Body of pancreas (tissue), 4 donors: ENCODE measurements at places on chromosomes 13 and 19. TPM values are rescaled to one million over a fixed set of nuclear protein-coding genes. Genes with fewer than 3 reads are reported as not detected.
A peak's percentile ranks its signal among the peaks of the same experiment; 100 is the strongest.

Gene SWSAP1
- 2.0 TPM for total RNA-seq

Gene MVB12A
- 33.3 TPM for total RNA-seq

Gene ZNF468
- 16.1 TPM for total RNA-seq

Gene ZNF599
- total RNA-seq = 5.3 TPM

Gene PLEKHA4
- 21.1 TPM for total RNA-seq

Gene GJA3
- not detected for total RNA-seq

Gene MYO16
- under 0.01 TPM for total RNA-seq

Gene FPR3
- total RNA-seq = 1.6 TPM

Gene DAND5
- not detected for total RNA-seq

GRCh38 chr19:42516771-42517170 is 11.5 kb downstream of the CEACAM1 start:
- no peaks in the 10 kb centered on the region for H3K27me3 ChIP-seq
- H3K4me3 ChIP-seq = no peak overlapping the region
- no peaks in the 10 kb centered on the region for H3K4me1 ChIP-seq
- no peak overlapping the region for H3K27ac ChIP-seq
- no peaks in the 10 kb centered on the region for H3K36me3 ChIP-seq

GRCh38 chr19:10625003-10625761 is at the start of gene SLC44A2:
SLC44A2 (plus strand) TSS chr19:10625553; CDS start chr19:10625634, 81 bp downstream.
- H3K4me3 ChIP-seq = peak within 1 kb of the TSS; percentile 46
- peaks cover 22% of the 10 kb centered on the region for H3K4me1 ChIP-seq
- peak; percentile 91 for DNase-seq
- peaks cover 3% of the 10 kb centered on the region for H3K36me3 ChIP-seq
- H3K27me3 ChIP-seq = no peaks in the 10 kb centered on the region

DNA sequence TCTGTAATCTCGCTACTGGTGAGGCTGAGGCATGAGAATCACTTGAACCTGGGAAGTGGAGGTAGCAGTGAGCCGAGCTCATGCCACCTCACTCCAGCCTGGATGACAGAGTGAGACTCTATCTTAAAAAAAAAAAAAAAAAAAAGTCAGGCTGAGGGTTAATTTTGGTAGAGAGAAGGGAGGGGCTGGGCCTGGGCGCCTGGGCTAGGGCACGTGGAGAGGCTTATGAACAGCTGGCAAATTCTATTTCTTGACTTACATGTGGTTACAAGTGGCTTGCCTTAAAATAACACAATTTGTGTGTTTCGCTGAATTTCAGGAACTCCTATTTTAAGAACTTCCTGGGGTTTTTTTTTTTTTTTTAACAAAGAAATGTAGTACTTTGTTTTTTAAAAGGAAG is 47.6 kb upstream of the MAP3K10 start:
- H3K27me3 ChIP-seq = no peaks in the 10 kb centered on the region
- H3K4me3 ChIP-seq = no peak overlapping the region
- H3K27ac ChIP-seq = no peak overlapping the region
- H3K4me1 ChIP-seq = no peaks in the 10 kb centered on the region
- no peaks in the 10 kb centered on the region for H3K36me3 ChIP-seq

DNA sequence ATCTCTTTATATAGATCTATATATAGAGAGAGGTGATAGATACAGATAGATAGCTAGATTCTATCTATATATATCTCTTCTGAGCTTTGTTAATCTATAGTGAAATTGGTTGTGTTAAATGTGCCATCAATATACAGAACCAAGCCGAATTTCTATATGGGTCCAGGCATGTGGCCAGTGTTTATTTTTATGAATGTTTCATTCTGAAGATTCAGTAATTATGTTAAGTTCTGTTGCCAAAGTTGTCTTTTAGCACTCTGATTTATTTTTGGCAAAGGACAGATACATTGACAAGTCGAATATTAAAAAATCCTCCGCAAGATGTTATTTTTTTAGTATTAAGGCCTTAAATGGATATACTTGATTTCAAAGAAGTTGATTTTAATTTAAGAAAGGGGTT is 190.4 kb upstream of the HTR2A start:
- no peaks in the 10 kb centered on the region for H3K36me3 ChIP-seq
- no peak overlapping the region for H3K4me3 ChIP-seq
- H3K4me1 ChIP-seq = no peaks in the 10 kb centered on the region
- no peaks in the 10 kb centered on the region for H3K27me3 ChIP-seq
- no peak for DNase-seq
- no peak overlapping the region for H3K27ac ChIP-seq

- H3K4me3 ChIP-seq = no peak overlapping the region
- H3K27ac ChIP-seq = peak overlapping the region; percentile 74
- no peaks in the 10 kb centered on the region for H3K36me3 ChIP-seq
- H3K4me1 ChIP-seq = peaks cover 57% of the 10 kb centered on the region
- no peaks in the 10 kb centered on the region for H3K27me3 ChIP-seq
Observed at GRCh38 chr13:100532836-100533435, 55.7 kb downstream of the GGACT start.

DNA sequence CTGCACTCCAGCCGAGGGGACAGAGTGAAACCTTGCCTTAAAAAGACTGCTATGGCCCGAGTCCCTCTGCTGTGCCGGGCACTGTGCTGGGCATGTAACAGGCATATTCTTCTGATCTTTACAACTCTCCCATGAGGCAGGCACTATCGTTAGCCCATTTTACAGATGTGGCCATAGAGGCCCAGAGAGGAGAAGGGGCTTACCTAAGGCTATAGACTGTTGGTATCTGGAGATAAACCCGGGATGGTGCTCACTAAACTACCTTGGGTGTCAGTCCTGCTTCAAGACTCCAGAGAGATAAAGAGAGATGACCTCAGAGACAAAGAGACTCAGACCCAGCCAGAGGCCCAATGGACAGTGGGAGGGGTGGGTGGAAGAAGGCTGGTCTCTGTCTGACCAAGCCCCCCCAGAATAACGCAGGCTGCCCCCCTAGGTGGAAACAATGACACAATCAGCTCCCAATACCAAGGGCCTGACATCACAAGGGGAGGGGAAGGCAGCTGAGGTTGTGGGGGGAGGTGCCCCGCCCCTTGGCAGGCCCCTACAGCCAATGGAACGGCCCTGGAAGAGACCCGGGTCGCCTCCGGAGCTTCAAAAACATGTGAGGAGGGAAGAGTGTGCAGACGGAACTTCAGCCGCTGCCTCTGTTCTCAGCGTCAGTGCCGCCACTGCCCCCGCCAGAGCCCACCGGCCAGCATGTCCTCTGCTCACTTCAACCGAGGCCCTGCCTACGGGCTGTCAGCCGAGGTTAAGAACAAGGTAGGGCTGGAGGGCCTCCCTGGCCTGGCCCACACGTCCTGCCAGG is at the start of gene CNN1:
Gene CNN1 (plus strand): TSS at position 620 of the 805 bp plus-strand sequence. CDS start 77 bp downstream, at position 697.
- no peaks in the 10 kb centered on the region for H3K27me3 ChIP-seq
- no peak within 1 kb of the TSS for H3K27ac ChIP-seq
- DNase-seq = no peak
- H3K36me3 ChIP-seq = no peaks in the 10 kb centered on the region
- H3K4me1 ChIP-seq = peaks cover 15% of the 10 kb centered on the region

DNA sequence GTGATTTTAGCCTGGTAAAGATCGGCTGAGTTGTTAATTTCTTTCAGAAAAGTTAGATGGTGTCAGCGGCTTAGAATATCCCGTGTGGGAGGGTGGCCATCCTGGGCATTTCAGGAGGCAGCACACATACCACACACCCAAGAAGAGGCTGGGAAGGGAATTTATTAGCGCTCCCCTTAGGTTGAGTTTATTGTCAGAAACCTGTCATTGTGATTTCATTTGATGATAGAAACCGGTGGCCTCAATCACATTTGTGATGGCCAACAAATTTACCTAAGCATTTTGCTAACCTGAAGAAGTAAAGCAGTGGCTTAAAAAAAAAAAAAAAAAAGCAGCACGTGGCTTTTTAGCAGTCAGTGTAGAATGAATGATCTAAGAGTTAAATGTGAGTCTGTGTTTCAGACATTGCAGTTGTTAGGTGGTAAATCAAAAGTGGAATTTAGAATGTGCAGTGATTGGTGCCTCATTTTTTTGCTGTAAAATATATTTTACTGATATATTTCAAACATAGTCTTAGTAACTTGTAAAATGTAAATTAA is 2.7 kb downstream of the SIPA1L3 start:
- H3K4me1 ChIP-seq = peaks cover 23% of the 10 kb centered on the region
- DNase-seq = no peak
- no peaks in the 10 kb centered on the region for H3K27me3 ChIP-seq
- no peak overlapping the region for H3K27ac ChIP-seq
- no peaks in the 10 kb centered on the region for H3K36me3 ChIP-seq

- peaks cover 6% of the 10 kb centered on the region for H3K4me1 ChIP-seq
- H3K4me3 ChIP-seq = no peak overlapping the region
- peak; percentile 60 for DNase-seq
- H3K36me3 ChIP-seq = no peaks in the 10 kb centered on the region
- H3K27ac ChIP-seq = no peak overlapping the region
Observed at GRCh38 chr19:44765033-44765948, 12.4 kb upstream of the CBLC start.

- no peak overlapping the region for H3K4me3 ChIP-seq
- no peak overlapping the region for H3K27ac ChIP-seq
- H3K36me3 ChIP-seq = no peaks in the 10 kb centered on the region
- peaks cover 10% of the 10 kb centered on the region for H3K4me1 ChIP-seq
- DNase-seq = no peak
- H3K27me3 ChIP-seq = no peaks in the 10 kb centered on the region
Observed at GRCh38 chr13:41241626-41242025, 21.8 kb downstream of the MTRF1 start.

GRCh38 chr13:102039264-102039663 is 362.6 kb downstream of the FGF14 start:
- DNase-seq = no peak
- no peak overlapping the region for H3K4me3 ChIP-seq
- H3K27ac ChIP-seq = no peak overlapping the region
- no peaks in the 10 kb centered on the region for H3K36me3 ChIP-seq
- H3K27me3 ChIP-seq = no peaks in the 10 kb centered on the region
- no peaks in the 10 kb centered on the region for H3K4me1 ChIP-seq

- DNase-seq = no peak
- H3K36me3 ChIP-seq = no peaks in the 10 kb centered on the region
- H3K4me1 ChIP-seq = no peaks in the 10 kb centered on the region
- H3K27ac ChIP-seq = no peak overlapping the region
- H3K4me3 ChIP-seq = no peak overlapping the region
Observed at GRCh38 chr19:39299832-39300231, 3.6 kb downstream of the IFNL1 start.

DNA sequence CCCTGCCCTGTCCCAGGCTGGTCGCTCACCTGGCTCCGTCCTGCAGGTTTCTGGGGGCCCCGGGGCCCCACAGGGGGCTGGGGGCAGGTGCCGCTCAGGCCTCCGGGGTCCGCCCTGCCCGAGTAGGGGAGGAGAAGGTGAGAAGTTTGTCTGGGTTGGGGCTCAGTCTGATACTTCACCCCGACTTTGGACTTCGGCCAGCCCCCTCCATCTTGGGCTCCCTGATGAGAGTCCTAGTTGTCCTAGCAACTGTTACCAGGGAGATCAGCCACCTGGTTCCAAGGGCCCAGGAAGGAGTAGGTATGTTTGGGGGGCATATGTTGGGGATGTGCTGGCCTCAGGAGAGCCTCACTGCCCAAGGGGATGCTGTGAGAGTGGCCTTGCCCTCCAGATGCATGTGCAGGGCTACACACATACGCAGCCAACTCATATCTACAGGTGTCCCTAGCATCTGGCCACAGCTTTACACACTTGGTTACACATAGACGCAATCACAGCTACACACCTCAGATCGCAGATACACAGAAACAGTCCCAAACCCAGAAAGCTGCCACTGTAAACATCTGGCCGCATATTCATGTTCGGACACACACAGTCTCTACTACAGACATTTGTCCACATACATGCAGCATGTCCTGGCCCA is 3.4 kb downstream of the NUMBL start:
- no peaks in the 10 kb centered on the region for H3K27me3 ChIP-seq
- H3K27ac ChIP-seq = no peak overlapping the region
- H3K4me3 ChIP-seq = no peak overlapping the region
- H3K4me1 ChIP-seq = peaks cover 19% of the 10 kb centered on the region

- H3K27ac ChIP-seq = peak overlapping the region; percentile 77
- peak; percentile 94 for DNase-seq
- H3K4me3 ChIP-seq = peak overlapping the region; percentile 13
- H3K36me3 ChIP-seq = no peaks in the 10 kb centered on the region
- peaks cover 34% of the 10 kb centered on the region for H3K4me1 ChIP-seq
Observed at GRCh38 chr19:50204811-50205675, 1.6 kb downstream of the MYH14 start.

DNA sequence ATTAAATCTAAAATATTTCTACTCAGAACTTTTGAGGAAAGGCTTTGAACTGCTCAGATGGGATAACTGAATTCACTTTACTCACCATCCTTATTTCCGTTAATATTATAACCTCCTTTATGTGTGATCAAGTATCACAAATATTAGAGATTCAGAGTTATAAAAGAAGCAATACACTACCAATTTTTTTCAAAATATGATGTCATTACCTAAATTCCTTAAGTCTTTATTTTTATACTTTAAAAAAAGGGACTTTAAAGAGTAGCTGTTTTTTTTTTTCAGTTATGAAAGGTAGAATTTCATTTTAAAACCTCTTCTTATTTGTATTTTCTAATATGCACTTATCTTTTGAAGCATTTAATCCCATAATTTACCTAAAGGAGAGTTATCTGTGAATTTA is 239.5 kb downstream of the DIAPH3 start:
- H3K27me3 ChIP-seq = no peaks in the 10 kb centered on the region
- H3K4me1 ChIP-seq = no peaks in the 10 kb centered on the region
- H3K27ac ChIP-seq = no peak overlapping the region

DNA sequence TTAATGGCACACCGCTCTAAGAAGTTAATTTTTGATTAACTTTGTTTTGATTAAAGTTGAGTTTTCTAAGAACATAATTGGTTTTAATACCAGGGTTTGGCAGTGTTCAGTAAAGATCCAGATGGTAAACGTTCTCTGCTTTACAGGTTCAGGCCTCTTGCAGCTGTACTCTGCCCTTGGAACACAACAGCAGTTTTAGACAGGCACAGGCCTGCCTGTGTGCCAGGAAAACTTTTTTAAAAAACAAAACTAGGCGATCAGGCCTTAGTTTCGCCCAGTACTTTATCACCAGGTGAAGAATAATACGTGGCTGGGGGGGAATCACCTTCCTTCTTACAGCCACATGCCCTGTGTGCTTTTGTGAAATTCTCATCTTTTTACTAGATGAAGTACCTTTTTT is 38.0 kb upstream of the TEX29 start:
- peak; percentile 61 for DNase-seq
- peak overlapping the region; percentile 27 for H3K27ac ChIP-seq
- H3K4me3 ChIP-seq = no peak overlapping the region
- H3K4me1 ChIP-seq = peaks cover 18% of the 10 kb centered on the region

DNA sequence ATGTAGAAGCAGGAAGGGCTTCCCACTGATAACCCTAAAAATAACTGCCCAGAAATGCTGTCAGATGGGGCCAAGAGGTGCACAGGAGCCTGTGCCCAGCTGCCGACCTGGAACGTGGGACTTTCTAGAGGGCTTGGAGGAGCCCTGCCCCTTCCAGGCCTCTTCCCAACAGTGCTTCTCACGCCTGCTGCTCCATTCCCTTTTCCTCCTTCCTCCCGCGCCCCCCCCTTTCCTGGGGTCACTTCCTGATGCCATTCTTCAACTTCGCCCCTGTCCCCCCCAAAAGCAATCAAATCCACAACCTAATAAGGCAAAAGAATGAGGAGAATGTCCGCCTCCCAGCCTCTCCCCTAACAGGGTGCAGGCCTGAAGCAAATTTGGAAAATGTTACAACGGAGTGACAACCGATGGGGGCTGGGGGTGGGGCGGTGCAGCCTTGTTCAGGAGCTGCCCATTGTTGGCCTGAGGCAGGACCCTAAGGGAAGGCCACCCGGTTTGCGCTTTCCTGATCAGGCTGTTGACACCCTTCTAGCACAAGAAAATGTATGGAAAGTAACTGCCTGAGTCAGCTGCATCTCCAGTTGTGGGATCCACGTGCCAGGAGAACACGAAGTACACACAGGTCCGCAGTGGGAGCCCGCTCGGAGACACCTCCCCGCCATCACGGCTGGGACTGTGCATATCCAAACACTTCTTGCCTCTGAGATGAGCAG is 18.7 kb downstream of the ACTN4 start:
- peak overlapping the region; percentile 98 for H3K27ac ChIP-seq
- H3K4me3 ChIP-seq = no peak overlapping the region
- no peaks in the 10 kb centered on the region for H3K27me3 ChIP-seq
- H3K36me3 ChIP-seq = no peaks in the 10 kb centered on the region
- peaks cover 100% of the 10 kb centered on the region for H3K4me1 ChIP-seq
